ENCODE measurements at places on chromosomes 2 and 18. TPM values are rescaled to one million over a fixed set of nuclear protein-coding genes. Genes with fewer than 3 reads are reported as not detected.

Gene MERTK
- 1.5 TPM for total RNA-seq

Gene BOD1L2
- total RNA-seq = not detected

Gene NT5DC4
- total RNA-seq = not detected

Gene CD207
- not detected for total RNA-seq

Gene GBX2
- 3.0 TPM for total RNA-seq

All from A549 treated with GW870086 at 1 μM for 4 hours (cell line).